Right ventricle myocardium superior (tissue), 1 donor: ENCODE measurements at places on chromosomes 3 and 15. TPM values are rescaled to one million over a fixed set of nuclear protein-coding genes. Genes with fewer than 3 reads are reported as not detected.
A peak's percentile ranks its signal among the peaks of the same experiment; 100 is the strongest.

DNA sequence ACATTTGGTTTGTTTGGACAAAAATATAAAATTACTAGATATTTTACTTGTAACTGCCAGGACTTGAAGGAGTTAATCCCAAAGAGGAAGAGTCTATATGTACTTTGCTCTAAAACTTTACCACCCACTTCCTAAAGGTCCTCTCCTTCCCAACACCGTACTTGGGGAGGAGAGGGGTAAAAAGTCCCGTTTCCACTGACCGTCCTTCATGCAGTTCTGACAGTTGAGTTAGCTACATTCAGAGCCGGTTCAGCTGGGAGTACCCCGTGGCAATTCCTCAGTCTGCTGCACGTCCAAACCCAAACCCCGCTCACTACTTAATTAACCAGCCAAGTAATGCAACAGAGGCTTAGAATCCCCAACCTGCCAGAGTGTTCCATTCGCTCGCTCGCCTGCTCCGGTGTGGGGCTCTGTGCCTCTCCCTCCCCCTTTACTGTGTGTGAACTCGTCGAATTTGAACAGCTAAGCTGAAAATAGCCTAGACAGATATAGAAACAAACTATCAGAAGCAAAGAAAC lies 519.7 kb downstream of the FOXP1 start:
- DNase-seq: peak; percentile 51

DNA sequence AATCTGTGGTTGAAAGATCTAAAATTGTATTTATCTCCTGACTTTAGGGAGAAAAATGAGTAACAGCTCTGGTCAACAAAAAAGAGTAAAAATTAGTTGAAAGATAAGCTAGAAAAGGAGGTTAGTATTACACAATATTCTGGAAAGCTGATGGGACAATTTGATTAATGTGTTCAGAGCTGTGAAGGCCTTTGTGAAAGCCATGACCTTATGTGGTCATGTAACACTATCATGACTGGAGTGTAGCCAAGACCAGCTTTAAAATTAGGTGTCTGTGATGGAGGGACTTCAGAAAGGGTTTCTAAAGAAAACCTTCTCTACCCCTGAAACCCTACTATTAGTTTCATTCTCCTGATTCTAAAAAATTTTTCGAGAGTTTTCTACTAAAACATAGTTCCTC lies 127.2 kb downstream of the NFKBIZ start:
- DNase-seq: no peak

TTC21A gene
- 2.0 TPM for total RNA-seq

GRCh38 chr15:66222273-66223198 lies 31.0 kb downstream of the MEGF11 start:
- no peak for DNase-seq

DENND4A gene
- 11.8 TPM for total RNA-seq

DNA sequence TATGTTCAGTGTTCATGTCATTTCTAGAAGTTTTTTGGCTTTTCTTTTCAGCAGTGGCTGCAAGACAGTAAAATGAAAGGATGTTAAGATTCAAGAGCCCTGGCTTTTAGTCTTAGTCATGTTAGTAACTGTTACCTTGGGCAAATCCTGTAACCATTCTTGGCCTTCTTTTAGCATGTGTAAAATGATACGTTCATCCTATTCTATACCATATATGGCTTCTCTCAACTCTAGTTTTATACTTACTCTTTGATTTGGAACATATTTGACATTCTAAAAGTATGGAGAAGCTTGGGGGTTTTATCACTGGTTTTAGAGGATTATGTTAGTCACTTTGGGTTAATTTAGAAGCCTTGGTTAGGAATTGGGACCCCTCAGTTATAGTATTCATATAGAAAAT lies 20.1 kb downstream of the GTF2E1 start:
- DNase-seq: no peak

OR5K2 gene
- not detected for total RNA-seq

DNA sequence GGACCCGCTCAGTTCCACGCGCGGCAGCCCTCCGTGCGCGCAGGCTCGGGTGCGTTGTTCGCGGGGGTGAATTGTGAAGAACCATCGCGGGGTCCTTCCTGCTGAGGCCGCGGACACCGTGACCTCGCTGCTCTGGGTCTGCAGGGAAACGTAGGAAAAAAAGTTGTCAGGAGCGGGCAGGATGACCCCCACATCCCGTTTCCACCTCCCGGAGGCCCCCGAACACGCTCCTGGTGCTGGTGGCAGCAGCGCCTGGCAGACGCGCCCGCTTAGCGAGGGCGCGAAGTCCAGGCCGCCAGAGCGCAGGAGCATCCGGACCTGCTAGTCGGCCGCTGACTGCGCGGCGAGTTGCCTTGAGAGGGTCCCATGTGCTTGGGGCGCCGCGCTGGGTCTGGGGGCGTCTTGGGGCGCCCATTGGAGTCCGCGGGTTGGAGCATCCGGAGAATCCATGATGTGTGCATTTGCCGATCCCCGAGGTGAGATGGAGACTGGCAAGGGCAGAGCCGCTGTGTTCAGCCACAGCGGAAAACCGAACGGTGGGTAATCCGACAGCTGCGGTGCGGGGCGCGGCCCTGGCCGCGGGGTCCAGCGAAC lies 520 bp downstream of the GREM1 start:
- DNase-seq: no peak

DNA sequence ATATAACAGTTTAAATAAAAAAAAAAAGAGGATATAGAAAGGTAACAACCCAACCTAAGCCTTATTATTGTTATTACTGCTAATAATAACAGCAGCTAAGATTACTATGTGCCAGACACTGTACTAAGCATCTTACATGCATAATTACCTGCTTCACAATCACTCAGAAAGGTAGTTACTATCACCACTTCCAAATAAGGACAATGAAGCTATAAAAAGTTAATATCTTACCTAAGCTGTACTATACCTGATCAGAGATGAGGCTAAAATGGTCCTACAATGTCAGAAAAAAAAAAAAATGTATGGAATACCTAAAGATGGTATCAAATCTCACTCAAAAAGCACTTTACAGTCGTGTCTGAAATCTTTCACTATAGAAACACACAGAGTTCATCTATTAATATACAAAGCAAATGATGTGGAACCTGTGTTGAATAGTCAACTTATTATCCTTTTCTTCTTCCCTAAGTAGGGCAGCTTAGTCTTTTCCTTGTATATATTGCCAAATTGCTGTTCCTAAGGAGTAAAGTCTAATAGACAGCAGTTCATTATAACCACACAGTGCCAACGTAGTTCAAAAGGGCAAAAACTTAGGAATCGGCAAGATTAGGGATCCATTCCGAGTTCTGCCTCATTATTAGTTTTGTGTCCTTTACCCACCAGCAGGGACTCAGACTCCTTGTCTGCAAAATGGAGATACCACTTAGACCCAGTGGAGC lies 23.8 kb downstream of the GSK3B start:
- DNase-seq: no peak

- DNase-seq: no peak
Observed at GRCh38 chr3:150439657-150440056, 31.6 kb downstream of the TSC22D2 start.

GRCh38 chr15:50137330-50137761 lies 18.3 kb upstream of the ATP8B4 start:
- DNase-seq: no peak

HMCES gene
- total RNA-seq: 42.7 TPM

CMTM8 gene
- 4.4 TPM for total RNA-seq

RBPMS2 gene
- total RNA-seq: 215 TPM

XCR1 gene
- total RNA-seq: not detected

DNA sequence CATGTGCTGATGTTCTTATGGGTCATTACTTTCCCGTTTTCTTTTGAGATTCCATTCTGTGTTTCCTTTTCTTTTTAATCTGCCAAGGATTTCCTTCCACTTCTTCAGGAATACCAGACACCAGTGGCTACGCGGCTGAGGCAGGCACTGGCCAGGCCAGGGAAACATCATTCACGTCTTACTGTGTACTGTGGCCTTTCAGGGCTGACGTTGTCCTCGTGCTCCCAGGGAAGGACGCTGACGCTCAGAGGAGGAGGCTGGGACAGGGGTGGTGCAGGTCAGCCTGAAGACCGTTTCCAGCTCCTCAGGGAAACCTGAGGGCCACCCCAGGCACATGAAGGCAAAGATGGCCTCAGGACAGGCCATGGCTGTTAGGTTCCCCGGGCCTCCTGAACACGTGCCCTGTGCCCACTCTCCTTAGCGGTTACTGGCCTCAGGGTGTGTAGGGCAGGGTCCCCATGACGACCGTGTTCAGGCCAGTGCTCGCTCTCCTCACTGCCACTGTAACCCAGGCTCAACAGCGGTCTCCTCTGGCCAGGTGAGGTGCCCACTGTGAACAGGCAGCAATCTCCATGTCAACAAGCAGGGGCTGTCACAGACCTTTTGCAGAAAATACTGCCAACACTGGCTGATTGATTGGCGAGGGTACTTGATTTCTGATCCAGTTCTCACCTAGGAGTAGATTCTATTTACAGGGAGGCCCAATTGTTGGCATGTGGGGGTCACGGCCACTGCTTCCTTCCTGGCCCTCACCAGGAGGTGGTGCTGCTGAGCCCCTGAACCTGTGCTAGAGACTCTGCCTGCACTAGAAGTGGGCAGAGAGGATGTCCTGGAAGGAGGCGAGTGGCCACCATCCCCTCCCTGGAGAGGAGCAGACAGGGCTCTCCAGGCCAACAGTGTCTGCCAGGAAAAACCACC lies 169.5 kb downstream of the ATP10A start:
- DNase-seq: peak; percentile 50
